ENCODE measurements at places on chromosomes 12 and 14. TPM values are rescaled to one million over a fixed set of nuclear protein-coding genes. Genes with fewer than 3 reads are reported as not detected.

The RHOJ gene
- 241 TPM for total RNA-seq

The PIWIL1 gene
- not detected for total RNA-seq

The TAS2R8 gene
- not detected for total RNA-seq

The IL26 gene
- total RNA-seq, result not detected

The A2ML1 gene
- total RNA-seq, result not detected

The NID2 gene
- total RNA-seq, result 191 TPM

The PPP1R13B gene
- 28.4 TPM for total RNA-seq

The SERPINA9 gene
- not detected for total RNA-seq

The SLC25A47 gene
- total RNA-seq, result not detected

Data from thoracic aorta endothelial cell (primary cell).